ENCODE measurements at places on chromosomes 4 and X. TPM values are rescaled to one million over a fixed set of nuclear protein-coding genes. Genes with fewer than 3 reads are reported as not detected.
A peak's percentile ranks its signal among the peaks of the same experiment; 100 is the strongest.

GRCh38 chr4:35506161-35506560 is 738.2 kb downstream of the ARAP2 start:
- no peak for DNase-seq

GRCh38 chr4:38004062-38004461 is 43.9 kb downstream of the PTTG2 start:
- no peak for DNase-seq

DNA sequence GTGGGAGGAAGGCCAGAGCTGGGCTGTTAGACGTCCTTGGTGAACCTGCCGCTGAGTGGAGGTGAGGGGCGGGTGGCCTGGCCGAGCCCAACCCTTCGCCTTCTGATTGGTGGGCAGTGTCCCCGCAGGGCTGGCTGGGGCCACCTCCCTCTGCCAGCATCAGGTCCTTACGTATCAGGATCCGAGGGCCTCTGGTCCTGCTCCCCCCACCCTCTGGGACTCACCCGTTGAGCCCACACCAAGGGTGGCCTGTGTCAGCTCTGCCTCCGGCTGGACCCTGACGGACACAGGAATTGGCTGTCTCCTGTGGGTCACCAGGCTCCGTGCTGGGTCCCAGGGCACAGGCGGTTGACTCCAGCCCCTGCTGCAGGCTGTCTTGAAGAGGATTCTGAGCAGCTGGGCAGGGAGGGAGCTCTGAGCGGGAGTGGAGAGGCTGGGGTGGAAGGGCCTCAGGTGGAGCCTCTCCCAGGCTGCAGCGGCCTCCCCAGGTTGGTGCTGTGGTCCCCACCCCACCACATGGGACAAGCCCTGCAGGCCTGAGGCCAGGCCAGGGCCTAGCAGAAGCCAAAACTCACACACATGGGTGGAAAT is 58.4 kb upstream of the NKX1-1 start:
- no peak for DNase-seq

GRCh38 chrX:72107320-72107719 is 24.4 kb downstream of the RTL5 start:
- DNase-seq, result no peak

DNA sequence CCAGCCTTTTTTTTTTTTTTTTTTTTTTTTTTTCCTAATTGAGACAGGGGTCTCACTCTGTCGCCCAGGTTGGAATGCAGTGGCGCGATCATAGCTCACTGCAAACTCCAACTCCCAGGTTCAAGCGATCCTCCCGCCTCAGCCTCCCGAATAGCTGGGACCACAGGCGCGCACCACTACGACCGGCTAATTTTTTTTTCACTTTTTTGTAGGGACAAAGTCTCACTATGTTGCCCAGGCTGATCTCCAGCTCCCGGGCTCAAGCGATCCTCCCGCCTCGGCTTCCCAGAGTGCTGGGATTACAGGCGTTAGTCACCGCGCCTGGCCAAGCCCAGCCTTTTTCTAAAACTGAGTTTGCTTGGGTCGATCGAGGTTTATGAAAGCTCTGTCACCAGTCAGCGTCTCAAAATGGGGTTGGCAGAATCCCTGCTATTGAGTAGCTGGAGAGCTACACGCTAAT is 1.3 kb upstream of the OTUD5 start:
- peak; percentile 49 for DNase-seq

GRCh38 chr4:23337292-23337691 is 552.6 kb downstream of the PPARGC1A start:
- no peak for DNase-seq

DNA sequence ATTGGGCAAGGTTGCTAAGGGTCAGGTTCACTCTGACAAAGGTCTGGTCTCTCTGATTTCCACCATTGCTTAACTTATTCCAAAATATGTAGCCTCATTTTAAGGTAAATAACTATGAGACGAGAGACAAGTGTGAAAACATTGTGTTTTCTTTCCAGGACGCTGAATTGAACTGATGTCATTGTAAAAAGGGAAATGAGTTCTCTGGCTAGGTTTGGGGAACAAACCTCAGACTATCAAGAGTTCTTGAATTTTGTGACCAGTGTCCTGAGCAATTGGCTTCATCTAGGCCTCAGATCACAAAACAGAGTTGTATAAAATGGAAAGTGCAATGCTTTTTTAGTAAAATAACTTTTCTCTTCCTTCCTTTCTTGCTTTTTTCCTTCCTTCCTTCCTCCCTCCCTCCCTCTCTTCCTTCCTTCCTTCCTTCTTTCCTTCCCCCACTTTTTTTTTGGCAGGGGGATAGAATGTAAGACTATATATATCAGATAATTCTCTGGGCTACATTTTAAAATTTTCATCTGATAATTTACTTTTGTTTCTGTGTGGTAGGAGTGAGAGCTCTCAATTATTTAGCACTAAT is 30.8 kb upstream of the CXCL8 start:
- no peak for DNase-seq

DNA sequence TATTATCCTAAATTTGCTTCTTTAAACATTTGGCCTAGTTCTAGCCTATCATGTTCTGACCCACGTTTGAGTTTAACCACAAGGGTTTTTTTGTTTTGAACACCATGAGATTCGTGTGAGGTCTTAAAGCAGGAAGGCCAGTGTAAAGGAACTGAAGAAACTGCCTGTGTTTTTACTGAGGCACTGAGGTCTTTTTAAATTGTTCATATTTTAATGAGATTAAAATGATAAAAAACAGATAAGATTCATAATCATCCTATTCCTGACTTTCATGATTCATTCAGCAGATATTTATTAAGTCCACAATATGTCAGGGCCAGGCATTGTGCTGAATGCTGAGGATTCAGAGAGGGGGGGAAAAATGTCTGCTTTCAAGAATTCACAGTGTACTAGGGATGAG is 3.2 kb downstream of the RPS6KA3 start:
- DNase-seq, result no peak

- DNase-seq, result no peak
These were observed 104.2 kb downstream of the CEP135 start for GRCh38 chr4:56052966-56053365.

DNA sequence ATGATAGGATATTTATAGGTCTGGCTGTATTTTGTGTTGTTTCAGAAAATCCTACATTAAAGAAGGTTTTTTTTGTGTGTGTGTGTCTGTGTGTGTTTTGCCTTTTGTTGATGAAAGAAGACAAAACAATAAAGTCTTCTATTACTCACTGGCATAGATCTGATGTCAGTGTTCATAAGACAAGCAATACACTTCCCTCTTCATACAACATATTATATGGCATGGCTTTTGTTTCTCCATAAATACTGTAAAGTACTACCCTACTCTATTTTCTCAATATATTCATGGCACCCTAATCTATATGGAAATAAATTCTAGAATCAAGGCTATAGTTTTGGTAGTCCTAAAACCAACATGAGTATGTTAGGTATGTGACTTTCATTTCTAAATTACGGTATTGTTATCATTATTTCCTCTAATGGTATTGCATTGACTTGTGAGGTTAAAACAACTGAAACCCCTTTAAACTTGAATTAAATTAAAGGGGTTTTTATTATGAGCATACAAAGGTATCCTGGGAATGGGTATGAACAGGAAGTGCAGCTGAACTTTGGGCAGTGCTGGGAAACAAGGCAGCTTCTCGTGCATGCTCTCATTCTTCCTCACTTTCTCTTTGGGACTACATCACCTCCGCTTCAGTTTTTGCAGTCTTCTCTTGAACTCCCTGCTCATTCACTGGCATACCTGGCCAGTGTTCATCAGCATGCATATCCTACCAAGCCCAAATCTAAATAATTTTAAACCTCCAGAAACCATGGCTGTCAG is 70.5 kb upstream of the PRSS48 start:
- DNase-seq, result no peak

The AREG gene
- total RNA-seq, result 0.25 TPM

The CT47A1 gene
- not detected for total RNA-seq

The NOX1 gene
- not detected for total RNA-seq

The DIAPH2 gene
- 4.1 TPM for total RNA-seq

The GYPE gene
- total RNA-seq, result 2.1 TPM
